CD8-positive, alpha-beta memory T cell (primary cell): ENCODE measurements at places on chromosomes 11 and 22.

DNA sequence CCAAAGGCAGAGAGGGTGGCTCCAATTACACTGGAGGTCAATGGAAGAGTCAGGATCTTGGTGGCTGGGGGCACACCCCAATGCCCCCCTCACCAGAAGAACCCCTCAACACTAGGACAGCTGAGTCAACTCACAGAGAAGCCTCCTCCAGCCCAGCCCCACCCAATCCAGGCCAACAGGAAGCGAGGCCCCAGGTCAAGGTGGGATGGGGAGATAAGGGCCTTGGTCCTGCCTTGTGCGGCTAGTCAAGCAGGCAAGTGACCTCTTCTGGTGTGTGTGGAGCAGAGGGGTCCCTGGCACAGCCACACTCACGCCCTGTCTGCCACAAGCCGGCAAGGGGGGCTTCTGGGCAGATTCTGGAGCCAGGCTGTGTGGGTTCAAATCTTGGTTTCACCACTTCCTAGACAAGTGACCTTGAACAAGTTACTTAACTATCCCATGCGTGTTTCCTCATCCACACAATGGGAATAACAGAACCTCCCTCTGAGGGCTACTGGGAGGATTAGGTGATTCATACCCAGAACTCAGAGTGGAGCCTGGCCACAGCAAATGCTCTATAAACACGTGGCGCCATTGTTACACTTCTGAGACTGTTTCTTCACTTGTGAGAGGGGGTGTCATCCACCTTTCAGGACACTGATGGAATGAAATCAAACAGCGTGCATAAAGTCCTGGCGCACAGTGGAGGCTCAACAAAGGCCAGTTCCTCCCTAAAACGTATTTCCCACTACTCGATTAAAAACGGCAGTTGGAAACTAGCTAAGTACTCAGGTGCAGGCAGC is 3.2 kb downstream of the TTLL12 start:
- DNase-seq, result no peak

GRCh38 chr11:72738199-72739141 is 13.7 kb downstream of the ARAP1 start:
- no peak for DNase-seq

DNA sequence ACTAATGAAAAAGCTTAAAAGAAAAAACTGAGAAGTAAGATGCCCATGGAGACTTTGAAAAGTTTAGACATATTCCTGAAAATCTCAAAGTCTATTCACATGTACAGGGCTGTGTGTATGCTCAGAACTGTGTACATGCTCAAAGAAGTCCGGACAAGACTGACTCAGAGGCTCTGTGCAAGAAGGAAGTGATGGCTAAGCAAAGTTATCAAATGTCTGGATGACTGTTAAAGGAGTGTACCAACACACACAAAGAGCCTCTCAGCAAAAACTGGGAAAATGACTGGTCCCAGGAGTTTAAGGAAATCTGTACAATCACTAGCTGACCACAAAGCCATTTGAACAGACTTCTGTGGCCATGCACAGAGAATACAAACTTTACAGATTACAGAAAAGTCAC is 33.1 kb upstream of the ARHGAP32 start:
- DNase-seq, result no peak

- DNase-seq, result no peak
These were observed 175.7 kb upstream of the CARD18 start for GRCh38 chr11:105315287-105315686.

DNA sequence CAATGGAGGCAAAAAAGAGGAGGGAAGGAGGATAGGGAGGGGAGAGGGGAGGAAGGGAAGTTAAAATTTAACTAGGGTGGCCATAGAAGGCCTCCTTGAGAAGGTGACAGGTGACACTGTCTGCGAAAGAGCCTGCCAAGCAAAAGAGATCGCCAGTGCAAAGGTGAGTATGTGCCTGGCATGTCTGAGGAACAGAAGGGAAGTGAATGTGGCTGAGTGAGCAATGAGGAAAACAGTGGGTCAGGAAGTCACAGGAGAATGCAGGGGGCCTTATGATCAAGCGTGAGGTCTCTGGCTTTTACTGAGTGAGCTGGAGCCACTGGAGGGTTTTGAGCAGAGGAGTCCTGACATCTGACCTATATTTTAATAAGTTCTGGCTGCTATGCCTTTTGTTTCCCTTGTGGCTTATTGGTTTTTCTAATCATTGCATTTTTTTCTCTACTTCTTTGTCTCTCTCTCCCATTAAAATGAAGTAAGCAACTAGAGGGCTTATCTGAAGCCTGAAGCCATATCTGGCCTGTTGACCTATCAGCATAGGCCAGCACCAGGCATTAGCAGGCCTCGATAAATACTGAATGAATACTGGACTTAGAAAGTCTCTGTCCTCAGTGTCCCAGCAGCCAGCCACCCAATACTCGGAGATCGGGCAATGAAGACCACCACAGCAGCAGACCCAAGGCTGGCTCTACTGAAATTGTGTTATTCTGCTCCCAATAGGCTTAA is 5.6 kb downstream of the AP1B1 start:
- no peak for DNase-seq

DNA sequence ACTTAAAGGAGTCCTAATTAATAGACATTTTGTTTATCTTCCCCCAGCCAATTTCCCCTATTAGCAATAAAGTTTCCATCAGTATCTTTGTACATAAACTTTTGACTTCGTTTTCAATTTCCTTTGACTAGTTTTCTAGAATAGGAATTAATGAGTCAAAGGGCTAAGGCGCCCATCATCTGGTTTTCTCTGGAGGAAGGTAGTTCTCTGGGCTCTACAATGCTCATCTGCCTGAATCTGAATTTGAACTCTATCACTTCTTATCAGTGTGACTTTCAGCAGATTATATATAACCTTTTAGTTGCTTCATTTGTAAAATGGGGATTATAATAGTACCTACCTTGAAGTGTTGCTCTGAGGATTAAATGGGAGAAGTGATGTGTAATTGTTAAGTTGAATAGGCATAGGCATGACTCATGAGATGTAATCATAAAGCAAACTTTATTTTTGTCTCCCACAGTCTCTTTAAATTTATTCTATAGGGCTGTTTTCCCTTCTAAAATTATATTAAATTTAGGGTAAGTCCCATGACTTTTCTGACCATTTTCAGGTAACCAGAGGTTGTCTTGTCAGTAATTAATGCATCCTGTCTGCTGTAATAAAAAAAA is 5.8 kb upstream of the TUB start:
- DNase-seq, result no peak
